ENCODE measurements at places on chromosomes 11 and 22.

DNA sequence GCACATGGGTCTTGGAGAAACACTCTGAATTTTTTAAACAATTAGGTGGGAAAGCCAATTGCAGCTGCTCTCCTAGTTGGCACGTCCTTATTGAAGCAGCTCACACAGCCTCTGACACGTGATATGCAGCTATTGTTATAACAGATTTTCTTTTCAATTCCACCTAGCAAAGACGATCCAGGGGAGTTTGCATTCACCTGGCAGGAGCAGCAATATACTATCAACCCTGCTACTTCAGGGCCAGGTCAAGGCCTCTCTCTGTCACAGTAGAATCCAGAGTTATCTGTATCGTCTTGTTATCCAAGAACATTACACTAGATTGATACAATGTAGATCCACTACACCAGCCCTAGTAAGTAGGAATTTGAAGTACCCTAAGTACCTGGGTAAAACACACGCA, 8.3 kb downstream of the KRTAP5-11 start:
- no peak for DNase-seq

DNA sequence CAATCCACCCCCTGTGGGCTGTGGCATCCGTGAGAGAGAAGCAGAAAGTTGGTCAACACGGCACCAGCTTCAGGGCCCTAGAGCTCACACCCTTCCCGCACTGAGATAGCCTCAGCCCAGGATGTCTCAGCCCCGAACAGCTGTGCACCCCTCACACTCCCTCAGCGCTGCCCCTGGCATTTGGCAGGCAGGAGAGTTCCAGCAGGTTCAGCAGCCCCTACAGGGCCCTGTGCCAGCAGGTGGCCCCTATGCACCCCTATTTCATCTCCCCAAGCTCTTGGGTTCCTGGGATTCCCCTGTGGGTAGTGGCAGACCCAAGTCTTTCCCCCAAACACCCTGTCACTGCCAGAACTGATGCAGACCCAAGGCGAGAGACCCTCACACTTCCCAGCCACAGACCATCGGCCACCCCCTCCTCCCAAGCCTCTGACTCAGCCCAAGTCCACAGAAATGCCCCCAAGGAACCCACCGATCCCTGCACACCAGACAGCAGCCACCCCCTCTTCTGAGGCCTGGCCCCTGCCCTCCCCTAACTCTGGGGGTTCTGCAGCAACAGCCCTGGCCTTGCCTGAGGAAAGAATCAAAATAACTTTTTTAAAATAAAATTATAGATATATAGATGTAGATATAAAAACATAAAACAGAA, 183.6 kb downstream of the IGLL1 start:
- DNase-seq: no peak

- peak; percentile 67 for DNase-seq
These were observed 8.4 kb downstream of the TSPAN4 start for GRCh38 chr11:850775-851763.

DNA sequence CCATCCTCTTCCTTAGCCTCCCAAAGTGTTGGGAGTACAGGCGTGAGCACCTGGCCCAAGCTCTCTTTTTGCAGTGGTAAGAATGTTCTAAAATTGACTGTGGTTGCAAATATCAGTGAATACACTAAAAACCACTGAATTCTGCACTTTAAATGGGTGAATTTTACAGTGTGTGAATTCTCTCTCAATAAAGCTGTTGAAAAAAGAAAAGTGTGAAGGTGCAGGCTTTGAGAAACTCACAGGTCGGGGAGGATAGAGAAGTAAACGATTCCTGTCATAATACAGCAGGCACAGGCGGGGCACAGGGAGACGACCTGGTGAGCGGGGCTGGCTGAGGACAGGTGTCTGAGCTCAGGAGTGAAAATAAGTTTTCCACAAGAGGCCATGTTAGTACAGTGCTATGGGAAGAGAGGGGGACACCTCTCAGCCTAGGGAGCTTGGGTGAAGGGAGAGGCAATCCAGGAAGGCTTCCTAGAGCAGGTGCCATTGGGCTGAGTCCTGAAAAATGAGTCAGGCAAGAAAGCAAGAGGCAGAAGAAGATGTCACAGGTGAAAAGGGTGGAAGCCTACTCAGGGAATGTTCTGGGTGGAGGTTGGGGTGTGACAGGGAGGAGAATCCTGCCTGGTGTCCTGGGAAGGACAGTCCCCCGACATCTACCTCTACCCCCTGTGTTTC, 26.1 kb downstream of the LIF start:
- no peak for DNase-seq

DNA sequence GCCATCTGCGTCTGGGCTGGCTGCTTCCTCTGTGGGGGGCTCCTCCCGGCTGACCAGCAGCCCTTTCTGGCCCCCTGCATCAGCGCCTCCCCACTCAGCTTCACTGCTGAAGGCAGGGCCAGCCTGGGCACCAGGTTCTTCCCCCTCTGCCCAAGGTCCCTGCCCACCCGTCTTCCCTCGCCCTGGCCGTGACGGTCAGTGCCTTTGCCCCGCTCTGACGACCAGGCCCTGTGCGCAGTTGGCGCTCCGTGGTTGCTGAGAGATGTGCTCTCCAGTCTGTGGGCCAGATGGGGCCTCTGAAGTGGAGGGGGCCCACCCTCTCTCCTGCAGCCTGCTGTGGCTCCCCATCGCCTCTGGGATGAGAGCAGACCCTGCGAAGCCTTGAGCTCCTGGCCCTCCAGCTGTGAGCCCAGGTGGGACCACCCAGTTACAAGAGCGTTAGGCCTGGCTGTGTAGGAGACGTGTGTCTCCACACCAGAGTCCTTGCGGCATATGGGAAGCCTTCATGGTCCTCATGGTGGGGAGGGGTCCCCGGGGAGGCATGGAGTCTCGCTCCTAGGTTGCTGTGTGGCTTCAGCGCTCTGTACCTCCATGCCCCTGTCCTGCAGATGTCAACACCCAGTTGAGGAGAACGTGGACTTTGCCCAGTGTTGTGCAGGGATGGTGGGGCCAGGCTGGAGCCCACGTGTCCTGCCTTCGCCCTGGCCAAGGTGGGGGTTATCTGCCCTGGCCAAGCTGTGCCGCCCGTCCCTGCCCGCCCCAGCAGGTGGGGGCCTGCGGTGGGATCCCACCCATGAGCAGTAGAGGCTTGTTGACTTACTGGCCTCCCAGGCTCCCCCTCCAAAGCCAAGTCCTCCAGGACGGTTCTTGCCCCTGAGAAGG, 14.2 kb downstream of the LRP5 start:
- DNase-seq: no peak

DNA sequence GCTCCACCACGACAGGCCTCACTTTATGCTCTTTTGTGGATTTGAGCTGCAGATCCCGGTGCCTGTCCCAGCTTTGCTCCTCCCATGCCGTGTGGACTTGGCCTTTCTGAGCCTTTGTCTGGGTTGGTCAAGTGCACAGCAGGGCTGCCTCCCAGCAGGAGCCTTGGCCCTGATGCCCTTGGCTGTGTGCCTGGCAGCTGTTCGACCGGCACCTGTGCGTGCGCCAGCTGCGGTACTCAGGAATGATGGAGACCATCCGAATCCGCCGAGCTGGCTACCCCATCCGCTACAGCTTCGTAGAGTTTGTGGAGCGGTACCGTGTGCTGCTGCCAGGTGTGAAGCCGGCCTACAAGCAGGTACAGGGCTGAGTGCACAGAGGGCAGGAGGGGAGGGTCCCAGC, 46.5 kb downstream of the MYO7A start:
- no peak for DNase-seq

GRCh38 chr22:17779286-17780115, 5.2 kb upstream of the BID start:
- no peak for DNase-seq

DNA sequence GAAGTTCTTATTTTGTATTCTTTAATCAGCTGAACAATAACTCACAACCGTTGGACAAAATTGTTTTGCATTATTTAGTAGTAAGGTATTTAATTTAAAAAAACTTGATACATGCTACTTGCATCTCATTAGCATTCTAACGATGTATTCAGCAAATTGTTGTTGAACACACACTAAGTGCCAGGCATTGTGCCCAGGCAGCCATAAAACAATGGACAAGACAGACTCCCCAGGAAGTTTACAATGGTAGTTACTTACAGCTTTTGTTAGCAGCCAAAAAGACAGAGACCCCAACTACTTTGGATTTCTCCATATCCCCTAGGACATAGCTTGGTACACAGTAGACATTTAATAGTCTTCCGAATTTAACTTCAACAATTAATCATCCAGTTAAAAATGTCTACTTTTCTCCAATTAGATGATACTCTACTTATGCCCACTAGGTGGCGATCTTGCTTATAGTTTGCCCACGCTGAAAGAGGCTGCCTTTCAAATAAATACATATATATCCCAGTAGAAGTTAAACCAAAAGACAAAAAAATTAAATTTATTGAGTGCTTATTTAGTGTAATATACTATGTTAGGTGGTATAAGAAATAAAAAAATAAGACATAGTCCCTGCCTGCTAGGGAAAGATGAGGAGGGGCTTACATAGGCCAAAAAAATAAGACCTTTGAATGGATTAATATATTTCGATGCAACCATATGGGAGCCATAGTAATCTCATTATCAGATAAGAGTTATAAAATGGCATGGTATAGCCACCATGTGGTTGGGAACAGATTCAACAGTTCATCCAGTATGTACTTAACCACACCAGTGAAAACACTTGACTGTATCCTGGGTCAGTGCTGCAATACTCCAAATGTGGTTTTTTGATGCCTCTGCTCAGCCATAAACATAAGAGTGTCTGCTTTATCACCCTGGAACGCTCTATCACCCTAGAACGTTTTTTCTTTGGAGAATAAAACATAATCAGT, 2.0 kb upstream of the FJX1 start:
- no peak for DNase-seq

GRCh38 chr11:76662656-76663485, 7.7 kb downstream of the LRRC32 start:
- DNase-seq: no peak

- peak; percentile 87 for DNase-seq
These were observed at the start of gene FAM181B for GRCh38 chr11:82733444-82734119. FAM181B (minus strand) TSS chr11:82733864; CDS start chr11:82733729, 135 bp downstream.

DNA sequence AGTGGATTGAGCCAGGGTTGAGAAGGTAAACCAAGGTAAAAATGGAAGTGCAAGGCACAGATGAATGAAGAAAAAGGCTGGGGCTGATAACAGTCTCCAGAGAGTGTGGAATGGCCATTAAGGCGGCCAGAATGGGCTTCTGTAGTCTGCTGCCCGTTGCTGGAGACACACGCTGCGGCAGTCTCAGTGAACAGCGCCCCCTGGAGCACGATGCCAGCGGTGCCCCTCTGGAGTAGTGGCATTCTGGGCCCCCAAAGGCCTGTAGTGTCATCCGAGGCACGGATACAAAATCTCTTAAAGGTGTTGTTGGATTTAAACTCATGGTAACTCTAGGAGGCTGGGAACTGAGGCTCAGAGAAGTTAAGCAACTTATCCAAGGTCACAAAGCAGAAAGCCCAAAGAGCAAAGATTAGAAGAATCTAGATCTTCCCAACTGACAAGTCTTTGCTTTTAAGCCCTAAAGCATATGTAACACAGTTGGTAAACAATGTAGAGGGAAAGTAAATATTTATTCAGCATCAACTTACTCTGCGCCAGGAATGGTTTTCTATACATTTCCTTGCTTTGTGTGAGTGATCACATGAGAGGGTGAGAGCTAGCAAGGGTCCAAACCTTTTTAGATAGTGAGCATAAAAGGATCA, 18.2 kb downstream of the KCNJ1 start:
- DNase-seq: peak; percentile 88

GRCh38 chr22:43396321-43396933, 15.4 kb upstream of the MPPED1 start:
- DNase-seq: no peak

DNA sequence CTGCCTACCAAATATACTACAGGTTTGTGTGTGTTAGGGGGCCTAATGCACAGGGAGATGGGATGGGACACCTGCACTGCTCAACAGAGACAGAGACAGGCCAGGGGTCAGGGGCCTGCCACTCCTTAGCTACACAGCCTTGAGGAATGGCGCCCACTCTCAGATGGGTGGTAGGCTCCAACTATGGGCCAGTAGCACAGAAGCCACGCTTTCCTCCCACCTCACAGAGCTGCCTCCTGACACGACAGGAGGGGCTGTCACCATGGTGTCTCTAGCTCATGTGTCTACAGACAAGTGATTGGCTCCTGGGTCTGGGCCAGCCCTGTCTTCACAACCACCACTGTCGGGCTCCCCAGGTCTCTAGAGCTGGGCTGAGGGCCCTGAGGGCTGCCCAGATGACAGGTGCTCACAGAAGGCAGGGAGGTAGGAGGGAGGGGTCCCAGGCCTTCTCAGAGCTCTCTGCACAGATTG, 81.8 kb downstream of the DGCR2 start:
- DNase-seq: no peak

DNA sequence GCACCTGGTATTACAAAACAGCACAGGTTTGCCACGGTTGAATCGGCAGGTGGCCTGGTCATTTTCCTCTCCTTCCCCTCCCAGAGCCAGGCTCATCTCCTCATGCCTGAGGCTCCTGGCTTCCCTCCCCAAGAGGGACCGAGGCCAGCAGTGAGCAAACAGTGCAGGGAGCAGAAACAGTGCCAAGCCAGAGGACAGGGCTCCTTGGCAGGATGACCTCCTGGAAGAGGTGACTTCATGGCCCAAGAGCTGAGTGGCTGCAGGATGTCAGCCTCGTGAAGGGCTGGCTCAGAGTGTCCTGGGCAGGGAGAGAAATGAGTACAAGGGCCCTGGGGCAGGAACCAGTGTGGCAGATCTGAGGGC, 22.8 kb upstream of the PPFIA1 start:
- no peak for DNase-seq

- no peak for DNase-seq
These were observed 5.4 kb downstream of the TMEM123 start for GRCh38 chr11:102447193-102447592.

DNA sequence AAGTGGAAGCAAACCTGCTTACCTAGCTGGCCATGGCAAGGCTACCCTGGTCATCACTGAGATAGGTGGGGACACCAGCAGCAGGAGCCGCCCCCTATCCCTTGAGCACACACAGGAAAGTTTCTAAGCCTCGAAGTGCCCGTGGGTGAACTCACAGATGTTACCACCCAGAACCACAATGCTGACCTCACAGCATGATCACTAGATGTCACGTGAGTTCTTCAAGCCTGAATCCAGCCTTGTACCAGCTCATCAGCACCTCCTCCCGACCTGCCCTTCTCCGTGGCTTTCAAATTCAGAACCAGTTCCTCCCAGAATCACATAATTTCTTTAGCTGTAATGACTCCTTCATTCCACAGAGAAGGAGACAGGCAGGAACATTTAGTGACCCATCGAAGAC, 24.7 kb upstream of the TIMP3 start:
- DNase-seq: no peak

DNA sequence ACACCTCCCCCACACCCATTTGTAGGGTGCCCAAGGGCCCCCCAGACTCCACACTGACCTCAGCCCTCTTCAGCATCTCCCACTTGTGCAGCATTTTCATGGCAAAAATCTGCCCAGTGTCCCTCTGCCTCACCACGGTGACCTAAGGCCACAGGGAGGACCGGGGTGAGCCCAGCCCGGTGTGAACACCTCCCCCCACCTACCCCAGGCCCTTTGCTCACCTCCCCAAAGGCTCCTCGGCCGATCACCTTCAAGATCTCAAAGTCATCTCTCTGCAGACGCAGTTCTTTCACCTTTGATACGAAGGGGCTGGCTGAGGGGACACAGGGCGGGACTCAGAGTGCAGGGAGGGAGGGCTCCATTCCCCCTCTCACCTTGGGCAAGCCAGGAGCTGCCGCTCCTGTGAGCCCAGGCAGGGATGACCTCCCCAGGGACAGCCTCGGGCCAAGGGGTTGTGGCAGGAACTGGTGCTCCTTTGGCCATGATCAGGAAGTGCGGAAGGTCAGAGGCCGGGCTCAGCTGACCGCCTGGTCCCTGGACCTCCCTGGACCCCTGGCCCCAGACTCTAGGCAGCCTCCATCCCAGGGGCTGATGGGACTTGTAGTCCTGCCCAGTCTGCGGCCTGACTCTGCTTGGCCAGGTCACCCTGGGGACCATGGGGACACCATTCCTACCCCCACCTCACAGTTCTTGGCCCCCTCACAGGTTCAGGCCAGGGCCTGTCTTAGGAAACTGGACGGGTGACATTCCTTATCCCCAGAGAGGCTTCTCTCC, 2.7 kb downstream of the CDC42BPG start:
- no peak for DNase-seq

All from H9 (cell line).